ENCODE measurements at places on chromosomes 4 and X.

DNA sequence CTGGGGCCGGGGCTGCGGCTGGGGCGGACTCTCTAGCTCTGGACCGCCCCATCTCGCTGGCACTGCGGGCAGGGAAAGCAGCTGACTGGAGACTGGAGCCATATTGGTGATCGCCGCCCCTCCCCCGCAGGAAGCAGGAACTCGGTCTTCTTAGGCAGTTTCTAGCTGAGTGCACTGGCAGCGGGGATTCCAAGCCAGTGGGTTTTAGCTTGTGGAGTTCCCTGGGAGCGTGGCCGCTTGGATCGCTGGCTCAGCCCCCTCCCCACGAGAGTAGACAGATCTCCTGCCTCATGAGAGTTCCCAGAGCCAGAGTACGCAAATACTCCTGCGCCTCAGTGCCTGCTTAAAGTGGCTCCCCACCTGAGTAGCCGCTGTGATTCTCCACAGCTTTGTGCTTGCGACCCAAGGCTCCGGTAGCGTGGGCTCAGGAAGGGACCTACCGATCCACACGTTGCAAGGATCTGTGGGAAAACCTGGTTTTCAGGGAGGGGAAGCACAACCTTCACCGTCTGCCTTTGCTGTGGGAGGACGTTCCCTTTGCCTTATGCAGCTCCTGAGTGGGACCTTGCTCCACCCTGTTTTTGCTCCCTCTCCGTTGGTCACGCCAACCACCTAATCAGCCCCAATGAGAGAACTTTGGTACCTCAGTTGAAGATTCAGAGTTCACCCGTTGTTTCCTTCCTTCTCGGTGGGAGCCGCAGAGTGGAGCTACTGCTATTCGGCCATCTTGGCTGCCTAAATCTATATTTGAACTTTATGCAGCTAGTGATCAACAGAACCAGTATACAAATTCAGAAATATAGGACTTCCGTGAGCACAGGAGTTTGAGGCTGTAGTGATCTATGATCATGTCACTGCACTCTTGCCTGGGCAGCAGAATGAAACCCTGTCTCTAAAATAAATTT, 803.9 kb upstream of the PCDH10 start:
- DNase-seq = no peak

- no peak for DNase-seq
Measured at GRCh38 chr4:164343472-164343976, 410.4 kb upstream of the SMIM31 start.

DNA sequence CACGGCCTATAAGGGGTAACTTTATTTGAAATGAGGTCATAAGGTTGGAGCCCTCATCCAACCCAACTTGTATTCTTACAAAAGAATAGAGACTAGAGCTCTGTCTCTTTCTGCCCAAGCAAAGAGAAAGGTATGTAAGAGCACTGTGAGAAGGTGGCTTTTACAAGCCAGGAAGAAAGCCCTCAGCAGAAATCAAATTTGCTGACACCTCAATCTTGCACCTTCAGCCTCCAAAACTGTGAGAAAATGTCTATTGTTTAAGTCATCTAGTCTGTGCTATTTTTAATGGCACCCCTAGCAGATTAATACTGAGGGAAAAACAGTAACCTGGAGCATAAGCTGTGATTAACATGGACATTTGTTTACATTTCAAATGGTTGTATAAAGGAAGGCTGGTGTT, 860.7 kb downstream of the PCDH7 start:
- no peak for DNase-seq

- DNase-seq = no peak
Measured at GRCh38 chrX:25010784-25011588, 4.8 kb downstream of the ARX start.

DNA sequence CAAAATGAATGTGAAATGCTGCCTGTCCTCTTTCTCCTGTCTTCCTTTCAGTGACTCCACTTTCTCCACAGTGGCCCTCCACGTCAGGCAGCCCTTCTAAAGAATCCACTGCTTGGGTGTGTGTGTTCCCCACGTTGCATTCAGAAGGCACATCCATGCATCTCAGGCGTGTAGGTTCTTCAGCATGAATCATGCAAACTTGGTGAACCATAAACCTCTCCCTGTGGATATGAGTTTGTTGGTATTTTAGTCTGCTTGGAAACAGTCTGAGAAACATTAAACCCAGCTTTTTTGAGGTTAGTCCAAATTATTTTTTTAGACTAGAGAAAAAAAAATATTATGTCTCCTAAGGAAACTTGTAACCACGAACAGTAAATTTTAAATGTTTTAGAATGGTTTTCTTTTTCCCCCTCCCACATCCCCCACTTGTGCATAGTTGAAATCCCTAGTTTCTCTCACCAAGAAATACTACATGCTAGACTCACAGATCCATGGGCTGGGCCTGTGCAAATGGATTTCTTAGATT, 251.6 kb downstream of the CBR4 start:
- DNase-seq = no peak

GRCh38 chrX:18465051-18465450, 39.6 kb downstream of the CDKL5 start:
- no peak for DNase-seq

- DNase-seq = no peak
Measured at GRCh38 chr4:147723326-147723725, 8.6 kb upstream of the ARHGAP10 start.

DNA sequence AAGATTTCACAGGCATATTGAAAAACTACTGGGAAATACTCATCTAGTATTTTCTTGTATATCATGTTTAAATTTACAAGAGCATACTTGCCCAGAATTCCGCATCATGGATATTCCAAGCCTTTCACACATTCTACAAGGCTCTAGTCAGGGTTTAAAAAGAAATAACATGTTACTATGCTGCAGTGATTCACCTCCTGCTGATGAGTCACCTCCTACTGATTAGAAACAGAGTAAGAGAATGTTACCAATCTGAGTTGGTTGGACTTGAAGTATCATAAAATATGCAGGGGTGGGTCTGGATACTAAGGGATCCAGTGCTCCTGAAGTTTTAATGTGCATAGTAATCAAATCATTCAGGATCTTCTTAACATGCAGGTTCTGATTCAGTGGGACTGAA, 192.0 kb upstream of the ANK2 start:
- no peak for DNase-seq

DNA sequence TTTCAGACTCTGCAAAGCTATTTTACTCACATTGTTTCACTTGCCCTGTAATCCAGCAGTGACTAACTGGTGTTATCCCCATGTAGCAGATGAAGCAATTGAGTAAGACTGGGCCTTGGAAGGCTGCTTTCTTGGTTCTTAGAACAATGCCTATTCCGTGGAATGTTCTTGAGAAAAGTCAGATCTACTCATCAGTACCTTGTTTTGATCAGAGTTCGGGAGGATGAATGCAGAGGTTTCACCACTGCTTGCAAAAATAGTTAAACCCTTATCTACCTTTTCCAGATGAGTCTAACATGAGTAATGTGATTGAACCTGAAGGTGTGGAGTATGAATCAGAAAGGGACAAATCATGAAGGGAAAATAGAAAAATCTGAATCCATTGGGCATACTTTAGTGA, 1.8 kb downstream of the MAOB start:
- DNase-seq = no peak

GRCh38 chr4:77776182-77777134, 42.7 kb downstream of the CNOT6L start:
- DNase-seq = no peak

DNA sequence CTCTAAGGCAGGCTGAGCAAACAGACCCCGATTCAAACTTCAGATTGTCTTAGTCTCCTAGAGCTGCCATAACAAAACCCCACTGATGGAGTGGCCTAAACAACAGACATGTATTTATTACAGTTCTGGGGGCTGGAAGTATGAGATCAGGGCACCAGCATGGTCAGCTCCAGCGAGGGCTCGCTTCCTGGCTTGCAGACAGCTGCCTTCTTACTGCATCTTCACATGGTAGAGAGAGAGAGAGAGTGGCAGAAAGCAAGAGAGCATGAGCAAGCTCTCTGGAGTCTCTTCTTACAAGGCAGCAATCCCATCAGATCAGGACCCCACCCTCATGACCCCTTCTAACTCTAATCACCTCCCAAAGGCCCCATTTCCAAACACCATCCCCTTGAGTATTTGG, 22.3 kb upstream of the SORCS2 start:
- DNase-seq = no peak

DNA sequence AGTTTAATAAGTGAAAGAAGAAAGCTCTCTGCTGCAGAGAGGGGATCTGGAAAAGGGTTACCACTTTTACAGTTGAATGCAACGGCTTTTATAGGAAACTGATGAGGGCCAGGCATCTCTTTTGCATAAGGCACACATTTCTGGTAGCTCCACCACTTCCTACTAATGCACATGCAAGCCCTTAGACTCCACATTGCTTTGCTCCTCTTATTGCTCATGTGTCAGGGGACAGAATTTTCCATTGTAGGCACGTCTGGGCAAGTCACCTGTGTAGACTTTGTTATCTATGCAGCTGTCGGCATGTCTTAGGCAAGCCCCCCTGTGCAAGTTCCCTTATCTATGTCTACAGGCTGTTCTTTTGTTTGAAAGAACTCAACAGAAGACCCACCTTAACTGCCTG, 294.6 kb upstream of the STS start:
- no peak for DNase-seq

GRCh38 chr4:104044369-104044768, 324.6 kb upstream of the TACR3 start:
- DNase-seq = no peak

Measured in activated CD8-positive, alpha-beta memory T cell treated with anti-CD3 and anti-CD28 coated beads, Interleukin-2, amount 10 ng/mL, durations not matched to agents 7 days and 5 days (primary cell).